ENCODE measurements at places on chromosomes 3 and 15.
A peak's percentile ranks its signal among the peaks of the same experiment; 100 is the strongest.

- DNase-seq = no peak
Measured at GRCh38 chr3:148240351-148240750, 457.4 kb upstream of the AGTR1 start.

DNA sequence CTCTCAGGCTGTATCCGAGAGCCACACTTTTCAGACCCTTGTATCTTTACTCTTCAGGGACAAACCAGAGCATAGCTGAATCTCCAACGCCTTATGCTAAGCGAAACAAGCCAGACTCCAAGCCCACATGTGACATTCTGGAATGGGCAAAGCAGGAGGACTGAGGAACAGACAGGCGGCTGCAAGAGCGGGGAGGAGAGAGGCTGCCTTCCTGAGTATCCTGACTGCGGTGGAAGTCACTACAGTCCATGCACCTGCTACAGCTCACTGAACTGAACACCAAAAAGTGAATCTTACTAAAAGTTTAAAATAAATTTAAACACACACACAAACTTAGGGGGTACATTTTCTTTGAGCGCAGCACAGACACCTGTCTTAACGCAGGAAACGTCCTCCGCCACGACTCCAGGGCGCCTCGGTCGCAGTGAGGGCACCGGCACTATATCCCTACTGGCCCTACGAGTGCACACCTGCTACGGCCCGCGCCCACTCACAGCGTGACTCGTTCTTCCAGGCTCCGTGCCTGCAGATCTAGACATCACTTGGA is 1.4 kb downstream of the CYFIP1 start:
- no peak for DNase-seq

DNA sequence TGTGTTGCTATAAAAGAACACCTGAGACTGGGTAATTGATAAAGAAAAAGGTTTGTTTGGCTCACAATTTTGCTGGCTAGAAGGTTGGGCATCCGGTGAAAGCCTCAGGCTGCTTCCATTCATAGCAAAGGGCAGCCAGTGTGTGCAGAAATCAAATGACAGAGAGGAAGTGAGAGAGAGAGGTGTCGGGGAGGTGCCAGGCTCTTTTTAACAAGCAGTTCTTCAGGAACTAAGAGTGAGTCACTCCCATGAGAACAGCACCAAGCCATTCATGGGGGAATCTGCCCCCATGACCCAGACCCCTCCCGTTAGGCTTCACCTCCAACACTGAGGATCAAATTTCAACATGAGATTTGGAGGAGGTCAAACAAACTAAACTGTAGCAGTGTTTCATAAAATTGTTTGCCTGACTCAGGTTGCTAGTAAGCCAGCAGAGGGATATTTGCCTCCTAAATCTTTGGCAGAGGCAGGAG is 4.5 kb upstream of the PARP15 start:
- DNase-seq = peak; percentile 17

GRCh38 chr3:42497009-42497731 is 5.3 kb upstream of the VIPR1 start:
- DNase-seq = no peak

GRCh38 chr15:48493084-48493762 is 152.3 kb downstream of the FBN1 start:
- no peak for DNase-seq

DNA sequence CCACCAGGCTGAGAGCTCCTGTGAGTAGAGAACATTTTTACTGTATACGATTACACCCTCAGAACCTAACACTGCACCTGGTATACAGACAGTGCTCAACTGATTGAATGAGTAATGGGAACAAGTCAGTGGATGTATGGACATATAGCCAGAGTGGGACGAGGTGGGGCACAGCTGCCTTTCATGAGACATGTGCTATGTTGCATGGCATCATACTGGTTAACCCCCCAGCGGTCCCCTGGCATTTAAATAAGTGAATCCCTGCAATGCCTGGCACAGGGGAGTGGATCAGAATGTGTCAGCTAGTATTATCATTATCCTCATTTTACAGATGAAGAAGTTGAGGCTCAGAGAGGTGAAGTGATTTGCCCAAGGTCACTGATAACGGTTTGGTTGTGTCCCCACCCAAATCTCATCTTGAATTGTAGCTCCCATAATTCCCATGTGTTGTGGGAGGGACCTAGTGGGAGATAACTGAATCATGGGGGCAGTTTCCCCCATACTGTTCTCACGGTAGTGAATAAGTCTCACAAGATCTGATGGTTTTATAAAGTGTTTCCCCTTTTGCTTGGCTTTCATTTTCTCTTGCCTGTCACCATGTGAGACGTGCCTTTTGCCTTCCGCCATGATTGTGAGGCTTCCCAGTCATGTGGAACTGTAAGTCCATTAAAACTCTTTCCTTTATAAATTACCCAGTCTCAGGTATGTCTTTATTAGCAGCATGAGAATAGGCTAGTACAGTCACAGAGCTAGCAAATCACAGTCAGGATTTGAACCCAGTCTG is 56.0 kb upstream of the ATP2B2 start:
- DNase-seq = no peak
